ENCODE measurements at places on chromosomes 16 and 17. TPM values are rescaled to one million over a fixed set of nuclear protein-coding genes. Genes with fewer than 3 reads are reported as not detected.

Gene HOXB1
- total RNA-seq, result not detected

DNA sequence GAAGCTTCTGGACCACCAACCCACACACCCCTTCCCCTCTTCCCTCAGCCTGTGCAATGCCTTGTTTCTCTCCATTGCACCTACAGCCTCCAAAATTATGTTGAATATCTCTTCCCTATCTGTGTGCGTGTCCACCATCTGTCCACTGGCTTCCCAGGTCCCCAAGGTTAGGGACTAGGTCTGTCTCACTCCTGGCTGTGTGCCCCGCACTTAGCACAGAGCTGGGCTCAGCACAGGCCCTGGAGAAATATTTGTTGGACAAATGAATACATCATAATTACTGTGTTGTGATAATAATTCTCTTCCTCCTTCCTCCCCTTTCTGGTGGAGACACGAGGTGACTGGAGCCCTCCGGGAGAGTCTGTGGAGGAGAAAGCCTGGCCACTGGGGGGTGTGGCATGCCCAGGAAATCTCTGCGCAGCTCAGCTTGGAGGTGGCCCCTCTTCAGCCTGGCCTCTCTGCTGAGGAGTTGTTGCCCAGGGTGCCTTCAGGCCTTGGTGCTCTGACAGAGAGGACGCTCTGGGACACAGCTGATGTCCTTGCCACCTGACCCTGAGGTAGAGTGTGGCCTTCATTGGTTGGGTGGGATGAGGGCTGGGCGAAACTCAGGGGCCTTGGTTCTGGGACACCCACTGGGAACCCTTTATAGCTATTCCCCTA, 3.3 kb upstream of the BRD7 start:
- no peak overlapping the region for H3K27ac ChIP-seq
- H3K27me3 ChIP-seq, result no peaks in the 10 kb centered on the region
- H3K4me3 ChIP-seq, result no peak overlapping the region
- no peak for DNase-seq
- H3K36me3 ChIP-seq, result no peaks in the 10 kb centered on the region
- peaks cover 18% of the 10 kb centered on the region for H3K4me1 ChIP-seq

Gene PLEKHH3
- total RNA-seq, result 4.8 TPM

Gene KRTAP1-5
- total RNA-seq, result not detected

GRCh38 chr17:45994987-45995386, 4.1 kb upstream of the STH start:
- no peaks in the 10 kb centered on the region for H3K27me3 ChIP-seq
- H3K4me3 ChIP-seq, result no peak overlapping the region
- H3K27ac ChIP-seq, result no peak overlapping the region
- no peak for DNase-seq

DNA sequence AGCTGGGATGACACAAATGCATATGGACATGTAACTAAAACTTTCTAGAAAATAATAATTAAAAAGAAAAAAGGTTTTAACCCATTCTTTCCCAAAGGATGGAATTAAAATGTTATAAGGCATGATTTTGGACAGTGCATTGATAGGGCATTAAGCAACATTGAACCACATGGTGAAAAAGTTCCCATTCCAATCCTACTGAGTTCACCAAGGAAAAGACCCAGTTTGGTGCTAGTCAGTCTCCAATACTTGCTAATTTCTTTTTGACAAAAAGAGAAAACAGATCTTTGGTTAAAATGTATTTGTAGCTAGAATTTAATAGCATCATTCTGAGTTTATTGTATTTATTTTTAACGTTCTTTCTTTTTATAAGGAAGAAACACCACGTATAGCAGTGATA, 28.1 kb downstream of the EMP2 start:
- DNase-seq, result no peak
- H3K27me3 ChIP-seq, result peaks cover 1% of the 10 kb centered on the region
- peaks cover 4% of the 10 kb centered on the region for H3K4me1 ChIP-seq

Gene SNX11
- 15.8 TPM for total RNA-seq
